ENCODE measurements at places on chromosomes 2 and 18. TPM values are rescaled to one million over a fixed set of nuclear protein-coding genes. Genes with fewer than 3 reads are reported as not detected.

The PLEKHA3 gene
- 26.4 TPM for total RNA-seq

DNA sequence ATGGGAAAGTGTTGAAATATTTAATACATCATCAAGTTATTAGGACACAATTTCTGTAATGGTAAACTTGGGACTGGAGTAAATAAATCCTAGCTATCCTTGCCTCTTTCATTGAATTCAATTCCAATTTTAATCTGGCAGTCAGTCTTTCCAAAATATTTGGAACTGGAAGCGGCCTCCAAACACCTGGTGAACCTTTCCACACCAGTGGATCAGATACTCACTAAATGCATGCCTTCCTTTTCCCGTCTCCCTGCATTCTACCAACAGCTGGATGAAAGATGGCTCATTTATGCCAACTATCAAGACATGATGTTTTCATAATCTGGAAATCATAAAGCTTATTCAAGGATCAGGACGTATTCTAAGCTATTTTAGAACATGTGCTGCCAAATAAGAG lies 488.2 kb upstream of the SPHKAP start:
- no peak for DNase-seq

DNA sequence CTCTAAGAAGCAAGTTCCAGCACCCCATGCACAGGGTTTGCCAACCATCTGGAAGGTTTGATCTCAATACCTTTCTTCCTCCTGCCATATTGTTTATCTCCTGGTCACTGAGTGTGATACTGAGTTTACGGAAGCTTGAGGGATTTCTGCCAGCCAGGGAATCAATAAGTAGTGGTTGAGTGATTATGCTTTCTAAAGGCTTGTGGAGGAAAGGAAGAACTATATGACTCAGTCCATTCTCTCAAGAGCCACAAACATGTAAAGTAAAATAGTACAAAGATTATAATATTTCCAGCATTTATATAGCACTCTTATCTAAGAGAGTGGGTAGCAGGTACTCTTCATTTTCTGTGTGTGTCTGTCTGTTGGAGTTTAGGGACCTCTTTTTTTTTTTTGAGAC lies 49.2 kb downstream of the SLC4A3 start:
- no peak for DNase-seq

DNA sequence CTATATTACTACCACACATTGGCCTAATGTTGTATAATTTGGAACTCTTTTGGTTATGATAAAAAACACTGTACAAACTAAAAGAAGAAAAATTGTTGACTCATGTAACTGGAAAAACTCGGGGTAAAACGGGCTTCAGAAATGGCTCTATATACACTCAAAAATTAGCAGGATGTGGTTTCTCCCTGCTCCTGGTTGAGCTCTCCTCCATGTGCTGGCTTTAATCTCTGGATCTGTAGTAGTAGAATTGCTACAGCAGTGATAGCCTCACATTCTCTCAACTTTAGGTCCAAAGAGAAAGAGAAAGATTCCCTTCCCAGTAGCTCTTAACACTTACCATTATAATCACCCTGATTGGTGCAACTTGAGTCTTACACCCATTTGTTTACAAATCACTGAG lies 274.9 kb upstream of the GALNT5 start:
- DNase-seq, result no peak

- DNase-seq, result no peak
These were observed 26.7 kb downstream of the CYP27C1 start for GRCh38 chr2:127193164-127193966.

DNA sequence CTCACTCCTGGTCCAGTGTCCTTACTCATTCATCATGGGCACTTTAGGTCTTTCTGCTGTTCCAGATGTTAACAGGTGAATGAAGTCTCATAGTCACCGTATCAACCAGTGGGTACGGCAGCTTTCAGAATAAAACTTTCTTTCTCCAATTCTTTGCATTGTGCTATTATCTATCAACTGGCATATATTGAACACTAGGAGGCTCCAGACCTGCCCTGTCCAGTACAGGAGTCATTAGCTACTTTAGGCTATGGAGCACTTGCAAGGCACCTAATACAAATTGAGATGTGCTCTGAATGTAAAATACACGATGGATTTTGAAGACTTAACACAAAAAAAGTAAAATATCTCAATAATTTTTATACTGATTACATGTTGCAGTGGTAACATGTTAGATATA lies 43.2 kb upstream of the NEB start:
- no peak for DNase-seq

The RHOB gene
- total RNA-seq, result 9.1 TPM

DNA sequence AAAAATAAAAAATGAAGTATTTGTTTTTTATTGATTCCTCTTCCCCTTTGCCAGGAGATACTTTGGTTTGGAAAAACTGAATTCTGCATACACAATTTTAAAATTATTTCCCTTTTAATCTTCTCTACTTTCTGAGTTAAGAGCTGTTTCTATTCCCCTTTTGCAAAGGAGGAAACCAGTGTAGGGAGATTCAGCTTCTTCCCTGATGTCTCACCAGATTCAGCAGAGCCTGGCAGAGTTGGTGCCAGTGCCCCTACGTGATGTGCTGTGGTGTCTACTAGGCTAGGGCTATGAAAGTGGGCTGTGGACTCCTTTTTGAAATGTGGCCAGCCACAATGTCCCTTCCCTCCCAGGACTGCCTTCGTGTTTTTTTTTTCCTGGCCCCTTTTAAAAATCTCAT lies 2.4 kb downstream of the RPE start:
- no peak for DNase-seq

- no peak for DNase-seq
These were observed 31.6 kb downstream of the PCBP1 start for GRCh38 chr2:70118798-70119454.

DNA sequence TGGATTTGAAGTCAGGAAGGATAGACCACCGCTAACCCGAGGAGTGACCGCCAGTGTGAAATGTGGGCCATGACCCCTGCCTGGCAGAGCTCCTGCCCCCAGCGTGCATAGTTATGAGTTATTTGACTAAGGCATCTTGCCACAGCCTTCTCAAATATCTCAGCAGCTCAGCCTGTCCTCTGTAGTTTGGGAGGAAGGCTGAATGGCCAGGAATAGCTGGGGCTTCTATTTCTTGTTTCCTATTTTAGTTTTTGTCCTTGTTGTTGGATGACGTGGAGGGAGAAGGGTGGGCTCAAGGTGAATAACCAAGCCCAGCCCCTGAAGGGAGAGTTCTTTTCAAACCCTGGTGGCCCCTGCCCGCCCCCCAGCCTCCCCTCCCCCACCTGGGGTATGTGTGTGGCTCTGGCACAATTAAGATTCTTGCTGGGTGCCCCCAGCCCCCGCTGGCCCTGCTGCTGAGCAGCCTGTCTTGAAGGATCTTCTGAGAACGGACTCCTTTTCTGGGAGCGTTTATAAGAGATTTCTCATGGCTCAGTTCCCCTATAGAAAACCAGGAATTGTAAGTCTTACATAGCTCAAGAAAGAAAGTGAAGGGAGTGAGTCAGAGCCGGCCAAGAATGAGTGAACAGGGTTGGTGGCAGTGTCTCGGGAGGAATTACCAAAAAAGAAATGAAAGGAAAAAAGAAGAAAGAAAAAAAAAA lies 157.4 kb downstream of the GLI2 start:
- no peak for DNase-seq

DNA sequence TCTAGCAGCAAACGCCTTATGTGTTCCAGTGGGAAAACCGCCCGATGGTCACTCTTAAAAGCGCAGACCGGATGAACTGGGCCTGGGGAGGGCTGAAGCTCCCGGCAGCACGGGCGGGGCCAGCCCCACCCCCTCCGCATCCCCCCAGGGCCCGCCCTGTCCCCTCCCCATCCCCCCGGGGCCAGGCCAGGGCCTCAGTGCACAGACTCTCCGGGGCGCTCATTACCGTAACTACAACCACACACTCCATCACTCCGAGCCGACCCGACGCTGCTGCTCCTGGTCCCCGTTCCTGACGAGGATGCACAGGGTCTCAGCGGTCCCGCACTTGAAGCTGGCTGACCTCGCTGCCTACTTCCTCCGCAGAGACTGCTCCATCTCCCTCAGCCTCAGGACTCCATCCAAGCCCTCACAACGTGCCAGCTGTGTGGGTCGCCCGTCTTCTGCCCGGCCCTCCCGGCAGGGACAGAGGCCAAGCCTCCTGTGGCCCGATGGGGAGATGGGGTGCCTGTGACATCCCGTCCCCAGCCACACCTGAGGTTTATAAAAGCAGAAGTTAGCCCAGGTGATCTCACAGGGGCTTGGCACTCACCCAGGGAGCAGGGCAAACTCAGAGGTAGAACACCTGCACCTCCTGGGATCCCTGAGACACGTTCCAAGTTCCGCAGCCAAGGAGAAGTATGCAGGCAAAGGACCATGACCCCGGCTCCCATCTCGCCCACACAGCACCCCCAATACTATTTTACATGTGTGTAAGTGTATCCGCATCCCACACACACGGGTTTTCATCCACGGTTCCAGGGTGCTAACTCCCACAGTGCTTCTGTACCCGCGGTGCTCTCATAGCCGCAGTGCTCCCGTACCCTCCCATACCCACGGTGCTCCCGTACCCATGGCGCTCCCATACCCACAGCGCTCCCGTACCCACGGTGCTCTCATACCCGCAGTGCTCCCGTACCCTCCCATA lies 36.0 kb downstream of the SLC66A2 start:
- DNase-seq, result peak; percentile 38

DNA sequence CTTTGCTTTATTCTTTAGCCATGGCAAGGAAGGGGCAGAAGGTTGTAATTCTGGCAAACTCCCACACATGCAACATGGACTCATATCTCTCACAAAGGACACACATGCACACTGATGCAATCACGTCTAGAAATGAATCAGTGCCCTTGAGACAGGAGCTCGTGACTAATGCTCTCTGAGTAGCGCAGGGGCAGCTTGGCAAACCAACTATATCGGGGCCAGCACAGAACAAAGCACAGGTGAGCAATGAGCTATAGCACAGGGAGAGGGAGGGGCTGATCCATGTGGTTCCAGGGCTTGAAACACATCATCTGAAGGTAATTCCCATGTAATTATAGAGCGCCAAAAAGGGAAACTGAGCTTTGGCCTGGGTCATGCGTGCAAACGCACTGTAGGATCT lies 165.2 kb upstream of the KLF7 start:
- peak; percentile 83 for DNase-seq

GRCh38 chr2:48414980-48415835 lies 114.7 kb upstream of the STON1 start:
- no peak for DNase-seq

DNA sequence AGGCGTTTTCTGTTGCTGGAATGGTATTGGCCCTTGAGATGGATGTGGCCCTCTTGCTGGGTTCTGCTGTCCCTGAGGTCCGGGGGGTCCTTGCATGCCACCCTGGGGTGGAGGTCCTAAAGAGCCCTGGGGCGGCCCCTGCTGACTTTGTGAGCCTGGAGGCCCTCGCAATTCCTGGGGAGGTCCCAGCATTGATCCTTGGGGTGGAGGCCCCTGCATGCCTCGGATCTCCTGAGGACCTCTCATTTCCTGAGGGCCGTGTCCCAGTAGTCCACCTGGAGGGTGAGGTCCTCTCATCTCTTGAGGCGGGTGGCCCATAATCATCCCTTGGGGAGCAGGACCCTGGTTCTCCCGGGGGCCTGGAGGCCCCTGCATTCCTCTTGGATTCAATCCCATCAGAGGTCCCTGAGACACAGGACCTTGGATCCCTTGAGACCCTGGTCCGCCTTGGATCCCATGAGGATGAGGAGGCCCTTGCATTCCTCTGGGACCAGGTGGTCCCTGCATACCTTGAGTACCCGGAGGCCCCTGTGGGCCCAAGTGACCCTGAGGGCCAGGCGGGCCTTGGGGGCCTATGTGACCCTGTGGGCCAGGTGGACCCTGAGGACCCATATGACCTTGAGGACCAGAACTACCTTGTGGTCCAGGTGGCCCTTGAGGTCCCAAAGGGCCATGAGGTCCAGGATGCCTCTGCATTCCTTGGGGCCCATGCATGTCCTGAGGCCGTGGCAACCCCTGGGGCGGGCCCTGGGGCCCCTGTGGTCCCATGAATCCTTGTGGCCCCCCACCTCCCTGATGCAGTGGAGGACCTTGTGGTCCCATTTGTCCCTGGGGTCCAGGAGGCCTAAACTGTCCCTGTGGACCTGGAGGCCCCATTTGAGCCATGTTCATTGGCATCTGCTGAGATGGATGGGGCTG lies 18.3 kb downstream of the SFT2D3 start:
- DNase-seq, result no peak

The SMPD4 gene
- total RNA-seq, result 79.8 TPM

DNA sequence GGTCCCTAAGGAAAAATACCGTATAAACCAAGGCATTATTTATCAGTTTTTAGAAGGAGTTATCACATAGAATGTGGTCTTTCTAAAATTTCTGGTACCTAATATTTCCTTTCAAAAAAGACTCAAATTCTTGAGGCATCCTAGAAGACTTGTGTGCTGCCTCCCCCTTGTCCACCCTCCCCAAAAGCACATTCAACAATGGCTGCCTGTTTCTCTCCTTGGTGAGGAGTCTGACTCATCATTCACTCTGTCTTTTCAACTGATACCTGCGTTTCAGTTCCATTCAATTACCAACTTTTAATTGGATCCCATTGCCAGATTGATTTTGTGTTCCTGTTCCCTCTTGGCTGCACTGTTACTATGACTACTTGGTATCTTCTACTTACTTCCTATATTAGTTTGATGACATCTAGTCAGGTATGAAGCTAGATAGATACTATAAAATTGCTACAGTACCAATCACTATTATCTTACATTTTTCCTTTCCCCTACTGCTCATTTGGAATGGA lies 72.9 kb downstream of the XRCC5 start:
- no peak for DNase-seq

The ALPG gene
- not detected for total RNA-seq

DNA sequence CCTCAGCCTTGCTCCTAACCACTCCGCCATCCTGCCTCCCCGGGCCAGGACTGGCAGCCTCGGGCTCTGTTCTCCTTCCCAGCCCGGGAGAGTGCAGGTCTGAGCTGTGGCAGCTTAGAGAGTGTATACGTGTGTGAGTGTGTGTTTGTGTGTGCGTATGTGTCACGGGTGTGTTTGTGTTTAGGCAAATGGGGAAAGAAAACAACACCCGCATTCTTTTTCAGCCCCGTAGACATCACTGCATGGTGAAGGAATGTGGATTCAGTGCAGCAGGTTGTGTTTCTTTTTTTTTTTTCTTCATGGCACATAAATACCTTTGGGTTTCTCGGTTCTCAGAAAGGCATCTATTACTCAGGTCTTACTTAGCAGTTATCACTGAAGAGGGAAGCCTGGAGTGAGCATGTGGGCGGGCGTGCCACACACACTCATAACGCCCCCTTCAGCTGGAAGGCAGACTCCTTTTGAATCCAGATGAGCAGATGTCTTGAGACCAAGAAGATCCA lies 44.2 kb downstream of the GLI2 start:
- no peak for DNase-seq

GRCh38 chr2:136389809-136390208 lies 271.9 kb upstream of the CXCR4 start:
- no peak for DNase-seq

- DNase-seq, result no peak
These were observed 49.5 kb downstream of the PTPRM start for GRCh38 chr18:7616661-7617060.
